ENCODE measurements at places on chromosomes 6 and 20.

GRCh38 chr6:2848851-2849250, 7.2 kb upstream of the SERPINB1 start:
- DNase-seq, result peak; percentile 81

DNA sequence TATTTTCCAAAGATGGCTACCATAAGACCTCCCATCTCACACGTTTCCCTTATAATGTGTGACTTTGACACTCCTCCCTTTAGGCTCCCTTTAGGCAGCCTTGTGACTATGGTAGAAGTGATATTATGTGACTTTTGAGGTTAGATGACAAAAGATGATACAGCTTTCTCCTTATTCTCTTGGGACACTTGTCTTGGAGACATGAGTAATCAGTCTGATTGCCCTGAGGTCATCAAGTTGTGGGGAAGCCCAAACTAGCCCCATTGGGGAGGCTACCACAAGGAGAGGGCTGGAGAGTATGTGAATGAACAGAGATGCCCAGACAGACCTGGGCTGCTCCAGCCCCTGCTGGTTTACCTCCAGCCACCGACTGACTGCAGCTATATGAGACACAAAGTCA, 10.6 kb upstream of the DLK2 start:
- no peak for DNase-seq

GRCh38 chr20:48291896-48292295, 506.6 kb upstream of the SULF2 start:
- no peak for DNase-seq

GRCh38 chr6:118506071-118506638, 41.9 kb upstream of the PLN start:
- DNase-seq, result no peak

- no peak for DNase-seq
Observed at GRCh38 chr20:59701236-59701635, 96.9 kb downstream of the PHACTR3 start.

DNA sequence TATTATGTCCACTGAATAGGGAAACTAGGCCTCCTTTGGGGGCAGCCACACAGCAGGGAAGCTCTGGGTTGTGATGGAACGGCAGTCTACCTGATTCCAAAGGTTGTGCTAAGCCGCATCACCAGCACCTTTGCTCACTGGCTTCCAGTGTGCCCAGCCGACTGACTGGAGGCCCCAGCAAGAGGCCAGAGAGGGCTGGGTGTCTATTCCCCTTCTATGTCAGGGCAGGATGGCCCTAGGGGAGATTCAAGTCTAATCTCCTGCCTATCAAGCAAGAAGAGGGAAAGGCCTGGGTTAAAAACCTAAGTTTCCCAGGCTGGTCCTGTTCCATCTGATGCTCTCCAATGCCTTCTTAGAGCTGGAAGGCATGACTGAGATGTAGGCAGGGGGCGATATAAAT, 53.6 kb downstream of the JPH2 start:
- DNase-seq, result peak; percentile 21

DNA sequence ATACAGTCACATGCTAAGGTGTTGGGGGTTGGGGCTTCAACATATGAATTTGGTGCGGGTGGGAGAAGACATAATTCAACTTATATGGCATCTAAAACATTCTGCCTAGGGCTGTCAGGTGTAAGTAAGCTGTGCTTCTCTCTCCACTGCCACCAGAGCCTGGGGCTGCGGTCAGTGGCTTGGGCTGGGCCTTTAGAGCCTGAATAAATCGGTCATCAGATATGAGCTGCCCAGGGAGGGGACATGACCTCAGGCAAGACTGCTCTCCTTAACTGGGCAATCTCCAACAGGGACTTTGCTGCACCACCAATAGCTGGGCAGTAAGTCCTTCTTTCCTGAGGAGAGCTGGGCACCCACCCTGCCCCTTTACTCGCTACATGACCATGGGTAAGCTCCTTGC, 24.9 kb upstream of the SIRPA start:
- DNase-seq, result no peak

- no peak for DNase-seq
Observed at GRCh38 chr20:19820555-19821211, 62.6 kb downstream of the RIN2 start.

DNA sequence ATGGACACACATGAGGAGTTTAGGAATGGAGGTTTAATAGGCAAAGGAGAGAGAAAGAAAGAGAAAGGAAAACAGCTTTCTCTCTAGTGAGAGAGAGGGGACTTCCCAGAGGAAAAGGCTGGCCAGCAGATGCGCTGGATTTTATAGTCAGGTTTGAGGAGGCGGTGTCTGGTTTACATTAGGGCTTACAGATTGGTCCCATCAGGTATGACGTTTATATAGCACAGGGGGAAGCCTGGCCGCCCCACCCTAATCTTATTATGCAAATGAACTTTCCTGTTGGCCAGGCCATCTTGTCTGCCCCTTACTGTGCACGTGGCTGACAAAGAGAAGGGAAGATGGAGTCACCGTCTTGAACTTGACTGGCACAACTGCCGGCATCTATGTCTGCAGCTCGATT, 86.6 kb upstream of the QKI start:
- no peak for DNase-seq

Data from stimulated activated CD4-positive, alpha-beta T cell treated with anti-CD3 and anti-CD28 coated beads, Interleukin-15, amount 100 ng/mL, for 24 hours (primary cell).